MCF 10A (cell line): ENCODE measurements at places on chromosomes 5 and 9. TPM values are rescaled to one million over a fixed set of nuclear protein-coding genes. Genes with fewer than 3 reads are reported as not detected.

The FIBCD1 gene
- 1.6 and 2.8 TPM in 2 replicates for total RNA-seq

The ACTL7A gene
- total RNA-seq = not detected in 2 replicates

The CA9 gene
- not detected in 2 replicates for total RNA-seq

The SLU7 gene
- 64.6 and 85.6 TPM in 2 replicates for total RNA-seq
